ENCODE measurements at places on chromosomes 12 and 14.

GRCh38 chr12:102302553-102302952, 104.9 kb upstream of the PMCH start:
- no peak for DNase-seq

- DNase-seq, result no peak
Measured at GRCh38 chr14:61109288-61109687, 128.2 kb downstream of the SLC38A6 start.

DNA sequence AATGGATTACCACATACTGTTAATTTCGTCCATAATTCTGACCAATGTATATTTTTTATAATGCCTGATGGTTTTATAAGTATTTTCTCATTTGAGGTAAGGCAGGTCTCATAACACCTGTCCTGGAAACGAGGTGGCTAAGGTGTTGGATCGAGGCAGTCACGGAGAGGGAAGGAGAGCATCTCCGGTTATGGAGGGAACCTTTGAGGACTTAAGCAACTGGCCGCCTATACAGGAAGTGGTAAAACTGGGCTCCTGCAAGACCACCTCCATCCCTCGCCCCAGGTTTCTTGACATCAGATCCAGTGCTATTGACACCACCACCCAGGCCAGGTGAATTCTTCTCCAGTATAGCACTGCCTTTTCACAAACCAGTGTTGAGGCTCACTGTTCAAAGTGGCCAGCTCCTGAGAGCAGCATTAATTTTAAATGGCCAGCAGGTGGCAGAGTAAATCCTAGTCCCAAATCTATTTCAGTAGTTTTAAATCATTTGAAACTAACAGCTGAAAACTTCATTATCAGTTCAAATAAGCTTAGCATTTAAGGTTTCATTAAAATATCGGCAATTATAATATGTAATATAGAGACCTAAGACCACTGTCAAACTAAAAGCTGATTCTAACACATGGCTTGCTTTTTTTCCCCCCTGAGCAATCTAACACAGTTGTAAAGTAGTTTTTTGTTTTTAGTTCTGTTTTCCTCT, 100.8 kb downstream of the PPM1A start:
- peak; percentile 31 for DNase-seq

GRCh38 chr12:111102102-111102739, 181.8 kb upstream of the MYL2 start:
- DNase-seq, result no peak

DNA sequence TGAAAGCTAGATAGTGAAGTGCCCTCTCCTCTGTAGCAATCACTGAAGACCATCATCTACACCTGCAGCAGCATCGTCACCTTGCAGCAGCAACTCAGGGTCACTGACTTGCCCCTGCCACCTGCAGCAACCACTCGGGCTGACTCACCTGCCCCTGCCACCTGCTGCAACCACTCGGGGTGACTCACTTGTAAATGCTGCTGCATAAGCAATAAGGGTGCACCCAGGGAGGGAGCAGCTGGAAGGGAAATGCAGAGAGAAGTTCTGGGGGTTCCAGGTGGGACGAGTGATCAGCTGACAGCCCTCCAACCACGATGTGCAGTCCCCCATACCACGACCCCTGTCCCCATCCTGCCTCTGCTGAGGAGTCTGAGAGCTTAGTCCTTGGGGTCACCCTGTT, 357.1 kb upstream of the SFSWAP start:
- DNase-seq, result no peak

DNA sequence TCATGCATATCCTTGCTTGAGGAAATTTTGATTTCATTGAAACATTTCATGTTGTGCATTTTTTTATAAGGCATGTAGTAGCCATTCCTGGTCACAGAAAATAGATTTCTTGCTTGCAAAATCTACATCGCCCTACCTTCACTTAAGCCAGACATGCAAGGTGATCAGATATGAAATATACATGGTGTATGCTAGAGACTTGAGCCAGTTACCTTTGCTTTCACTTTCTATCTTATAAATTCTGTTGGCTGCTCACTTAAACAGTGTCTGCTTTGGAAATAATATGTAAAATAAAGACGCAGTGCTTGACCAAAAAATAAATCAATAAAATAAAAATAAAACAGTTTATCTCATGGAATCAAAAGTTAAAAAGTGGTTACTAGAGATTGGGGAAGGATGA, 136.5 kb downstream of the LRFN5 start:
- DNase-seq, result no peak

GRCh38 chr14:74978416-74978947, 23.1 kb upstream of the PGF start:
- no peak for DNase-seq

GRCh38 chr12:106791531-106791930, 17.0 kb downstream of the RIC8B start:
- DNase-seq, result no peak

DNA sequence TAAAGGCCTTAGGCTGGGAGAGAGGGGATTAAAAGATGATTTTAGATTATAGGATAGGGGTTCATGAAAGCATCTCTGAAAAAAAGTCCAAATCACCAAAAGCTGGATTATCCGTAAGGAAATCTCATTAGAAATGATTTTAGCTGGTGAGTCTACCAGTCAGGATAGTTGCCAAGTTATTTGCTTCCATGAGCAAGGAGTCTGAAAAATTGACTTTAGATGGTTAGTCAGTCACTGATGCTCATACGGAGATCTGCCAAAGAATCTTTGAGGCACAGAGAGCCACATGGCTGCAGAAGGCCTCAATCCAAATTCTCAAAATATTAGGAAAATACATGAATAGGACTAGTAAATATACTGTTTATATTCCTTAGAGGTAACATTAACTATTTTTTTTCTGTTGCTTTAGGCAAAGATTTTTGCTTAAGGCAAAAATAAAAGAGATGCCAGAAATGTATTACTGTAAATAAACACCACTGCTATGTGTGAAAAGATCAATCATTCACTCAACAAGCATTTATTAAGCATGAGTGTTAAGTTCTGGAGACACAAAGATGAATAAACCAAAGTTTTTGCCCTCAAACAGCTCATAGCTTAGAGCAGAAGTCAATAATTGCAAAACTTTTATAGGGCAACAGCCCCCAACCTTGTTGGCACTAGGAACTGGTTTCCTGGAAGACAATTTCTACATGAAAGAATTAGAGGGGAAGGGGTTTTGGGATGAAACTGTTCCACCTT, 105.2 kb downstream of the BBS10 start:
- DNase-seq, result no peak

DNA sequence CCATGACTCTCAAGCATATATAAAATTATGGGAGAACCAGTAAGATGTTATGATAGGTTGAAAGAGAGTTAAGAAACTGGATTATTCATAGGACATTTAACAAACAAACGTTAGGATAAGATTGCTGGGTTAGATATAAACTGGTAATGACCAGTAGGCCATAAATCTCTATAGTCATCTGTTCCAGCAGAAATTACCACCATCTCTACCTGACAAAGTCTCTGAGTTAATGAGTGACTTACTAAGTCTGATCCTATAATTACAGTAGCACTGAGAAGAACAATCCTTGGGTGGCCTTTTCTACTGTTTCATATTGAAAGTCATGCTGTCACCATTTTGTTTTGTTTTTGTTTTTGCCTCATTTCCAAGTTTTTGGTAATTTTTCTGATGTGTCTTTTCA, 136.9 kb upstream of the CNOT2 start:
- no peak for DNase-seq

DNA sequence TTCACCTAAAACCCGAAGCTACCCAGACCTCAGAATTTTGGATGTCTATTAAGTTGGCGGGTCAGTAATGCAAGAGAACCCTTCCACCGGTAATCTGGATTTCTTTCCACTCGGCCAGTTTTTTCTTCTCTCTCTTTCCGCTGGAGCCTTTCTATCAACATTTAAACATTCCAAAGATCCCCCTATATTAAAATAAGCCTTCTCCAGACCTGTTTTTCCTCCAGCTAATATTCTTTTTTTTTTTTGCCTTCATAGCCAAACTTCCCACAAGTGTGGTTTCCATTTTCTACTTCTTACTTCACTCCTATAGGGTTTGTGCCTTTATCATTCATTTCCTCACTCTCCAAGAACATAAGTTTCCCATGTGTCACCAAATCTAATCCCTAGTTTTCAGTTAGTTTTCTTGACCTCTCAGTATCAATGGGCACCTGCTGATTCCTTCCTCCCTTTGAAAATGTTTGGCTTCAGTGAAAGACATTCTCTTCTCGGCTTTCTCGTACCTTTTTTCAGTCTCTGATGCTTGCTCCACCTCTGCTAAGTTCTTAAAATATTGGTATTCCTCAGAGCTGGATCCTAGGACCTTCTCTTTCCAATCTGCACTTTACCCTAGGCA, 583 bp upstream of the SDR39U1 start:
- DNase-seq, result no peak

- DNase-seq, result no peak
Measured at GRCh38 chr12:94570161-94570560, 80.2 kb downstream of the TMCC3 start.

- no peak for DNase-seq
Measured at GRCh38 chr12:50840809-50841487, 1.8 kb upstream of the TMPRSS12 start.

DNA sequence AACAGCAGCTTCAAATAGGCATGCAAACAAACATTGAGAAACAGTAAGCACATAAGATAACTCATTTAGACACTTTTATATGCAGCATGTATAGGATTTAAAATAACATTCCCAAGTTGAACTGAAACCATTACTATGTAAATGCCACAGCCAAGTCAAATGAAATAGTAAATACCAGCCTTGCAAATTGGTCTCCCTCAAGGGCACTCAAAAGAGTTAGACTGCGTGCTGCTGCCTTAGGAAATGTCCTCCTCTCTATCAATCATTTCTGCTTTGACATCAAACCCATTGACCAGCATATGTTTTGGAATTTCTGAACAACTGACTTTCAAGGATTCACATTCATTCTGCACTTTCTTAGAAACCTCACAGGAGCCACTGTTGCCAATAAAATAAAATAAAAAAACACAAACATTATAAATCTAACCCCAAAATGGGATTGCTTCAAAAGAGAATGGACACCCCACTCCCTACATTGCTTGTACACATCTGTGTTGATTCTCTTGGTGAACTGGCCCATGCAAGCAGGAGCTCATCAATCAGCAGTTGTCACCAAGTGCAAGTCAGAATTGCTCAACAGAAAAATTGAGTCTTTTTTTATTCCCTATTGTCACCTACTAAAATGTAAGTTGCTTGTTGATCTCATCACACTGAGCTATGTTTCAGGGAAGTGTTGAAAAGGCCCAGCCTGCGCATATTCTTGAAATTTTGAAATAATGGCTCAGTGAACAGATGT, 256.2 kb downstream of the DAD1 start:
- no peak for DNase-seq

GRCh38 chr12:116094475-116094874, 183.0 kb downstream of the MED13L start:
- DNase-seq, result no peak

- DNase-seq, result no peak
Measured at GRCh38 chr14:47626151-47627035, 49.0 kb downstream of the MDGA2 start.

DNA sequence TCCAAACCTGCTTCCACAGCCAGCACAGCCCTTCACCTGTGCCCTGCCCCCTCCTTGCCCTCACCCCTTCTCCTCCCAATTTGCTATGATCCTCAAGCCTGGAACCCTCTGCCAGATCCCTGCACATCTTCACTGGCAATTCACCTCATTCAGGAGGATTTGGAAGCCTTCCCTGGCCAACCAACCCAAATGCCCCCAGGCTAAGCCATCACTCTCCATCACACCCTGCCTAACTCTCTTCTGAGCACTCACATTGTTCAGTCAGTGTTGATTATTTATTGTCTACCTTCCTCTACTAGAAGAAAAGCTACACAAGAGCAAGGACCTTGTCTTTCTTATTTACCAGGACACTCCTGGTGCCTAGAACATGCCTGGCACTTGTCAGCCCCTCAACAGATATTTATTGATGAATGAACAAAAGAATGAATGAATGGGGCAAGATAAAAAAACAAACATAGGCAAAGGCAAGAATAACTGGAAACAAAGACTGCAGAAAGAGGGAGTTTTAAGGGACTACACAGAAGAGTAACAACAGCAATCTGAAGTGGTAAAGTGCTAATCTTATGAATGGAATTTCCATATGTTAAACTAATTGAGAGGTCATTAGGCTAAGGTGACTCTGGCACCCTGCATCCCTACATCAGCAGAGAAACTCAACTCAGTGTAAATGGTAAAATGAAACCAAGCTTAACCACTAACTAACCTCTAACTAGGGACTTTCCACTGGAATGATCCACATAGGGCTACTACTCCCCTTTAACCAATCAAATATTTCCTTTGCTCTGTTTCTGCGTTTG, 33.4 kb downstream of the TMTC1 start:
- DNase-seq, result no peak

- no peak for DNase-seq
Measured at GRCh38 chr12:92467886-92468285, 234.9 kb upstream of the PLEKHG7 start.

DNA sequence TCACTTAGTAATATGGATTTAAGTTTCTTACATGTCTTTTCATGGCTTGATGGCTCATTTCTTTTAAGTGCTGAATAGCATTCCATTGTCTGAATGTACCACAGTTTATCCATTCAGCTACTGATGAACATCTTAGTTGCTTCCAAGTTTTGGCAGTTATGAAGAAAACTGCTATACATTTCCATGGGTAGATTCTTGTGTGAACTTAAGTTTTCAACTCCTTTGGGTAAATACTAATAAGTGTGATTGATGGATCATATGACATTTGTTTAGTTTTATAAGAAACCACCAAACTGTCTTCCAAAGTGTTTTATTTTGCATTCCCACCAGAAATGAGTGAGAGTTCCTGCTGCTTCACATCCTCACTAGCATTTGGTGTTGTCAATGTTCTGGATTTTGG, 119.2 kb downstream of the NAV3 start:
- DNase-seq, result no peak

DNA sequence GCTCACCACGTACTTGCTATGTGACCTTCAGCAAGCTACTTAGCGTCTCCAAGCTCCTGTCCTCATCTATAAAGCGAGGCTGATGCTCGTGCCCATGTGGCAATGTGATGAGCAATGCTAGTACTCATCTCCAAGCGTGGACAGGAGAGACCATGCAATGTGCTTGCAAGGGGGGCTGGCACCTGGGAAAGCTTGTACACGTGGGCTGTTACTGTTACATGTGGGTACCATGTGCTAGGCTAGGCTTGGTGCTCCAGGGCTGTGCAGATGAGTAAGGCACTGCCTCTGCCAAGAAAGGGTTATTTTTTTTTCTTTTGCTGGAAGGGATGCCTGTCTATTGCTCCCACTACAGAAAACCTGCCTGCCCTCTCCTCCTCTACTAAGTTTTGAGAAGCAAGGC, 46.6 kb downstream of the TSPAN11 start:
- no peak for DNase-seq
